CD4-positive, alpha-beta memory T cell (primary cell): ENCODE measurements at places on chromosomes 4 and X. TPM values are rescaled to one million over a fixed set of nuclear protein-coding genes. Genes with fewer than 3 reads are reported as not detected.

The MANBA gene
- 33.2 TPM for total RNA-seq

DNA sequence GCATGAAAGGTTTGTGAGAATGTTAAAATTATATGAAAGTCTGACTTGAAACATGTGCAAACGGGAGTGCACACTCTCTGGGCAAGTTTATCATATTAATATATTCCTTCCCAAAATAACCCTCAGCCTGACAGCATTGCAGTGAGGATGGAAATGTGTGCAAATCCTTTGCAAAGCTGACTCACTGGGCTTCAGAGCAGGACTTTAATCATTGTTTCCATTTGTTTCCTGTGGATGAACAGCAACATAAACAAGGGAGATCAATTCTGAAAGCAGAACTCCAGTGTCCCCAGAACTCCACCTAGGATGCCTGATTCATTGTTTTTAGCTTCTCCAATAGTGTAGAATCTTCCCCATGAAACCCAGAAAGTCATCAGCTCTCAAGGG is 32.9 kb downstream of the SLC2A9 start:
- DNase-seq, result no peak

The ITM2A gene
- 169 TPM for total RNA-seq

The IL21 gene
- not detected for total RNA-seq

The USP17L26 gene
- total RNA-seq, result not detected

The RTL3 gene
- total RNA-seq, result not detected

DNA sequence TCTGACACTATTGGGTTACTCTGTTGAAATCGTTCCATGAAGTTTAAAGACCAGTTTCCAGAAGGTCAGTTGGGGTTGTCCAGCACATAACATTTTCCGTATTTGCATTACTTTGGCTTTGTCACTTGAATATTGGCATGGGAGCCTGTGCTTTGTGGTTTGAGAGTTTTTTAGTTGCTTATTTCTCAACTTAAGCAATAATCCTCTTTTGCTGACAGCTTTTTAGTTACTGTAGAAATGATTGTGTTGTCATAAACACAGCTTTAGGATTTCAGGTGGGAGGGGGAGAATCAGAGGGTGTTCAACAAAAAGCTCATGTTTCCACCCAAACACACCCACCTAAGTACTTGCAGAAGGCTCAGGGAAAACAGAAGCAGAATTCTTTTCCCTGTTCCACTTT is 210.7 kb upstream of the TLL1 start:
- no peak for DNase-seq

DNA sequence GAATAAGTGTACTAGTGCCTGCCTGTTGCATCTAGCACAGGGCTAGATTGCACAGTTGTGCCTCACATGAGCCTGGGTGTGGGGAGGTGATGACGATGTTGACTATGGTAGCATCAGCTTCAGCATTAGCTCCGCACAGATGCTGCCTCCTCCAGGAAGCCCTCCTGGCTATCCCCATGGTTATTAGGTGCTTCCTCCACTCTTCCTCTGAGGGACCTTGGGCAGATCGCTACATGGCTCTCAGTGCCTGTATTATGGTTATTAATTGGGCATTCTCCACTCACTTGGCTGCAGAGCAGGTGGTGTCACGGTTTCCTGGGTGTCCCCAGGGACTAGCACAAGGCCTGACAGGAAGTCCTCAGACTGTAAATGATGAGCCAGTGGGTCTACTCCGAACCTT is 325.6 kb downstream of the ARHGAP10 start:
- no peak for DNase-seq

The CXCL8 gene
- total RNA-seq, result 3.8 TPM

The SPANXD gene
- not detected for total RNA-seq

GRCh38 chr4:145186729-145187128 is 6.3 kb upstream of the OTUD4 start:
- DNase-seq, result no peak

GRCh38 chr4:152081024-152081423 is 320.2 kb upstream of the GATB start:
- DNase-seq, result no peak
